ENCODE measurements at places on chromosomes 6 and 20.

DNA sequence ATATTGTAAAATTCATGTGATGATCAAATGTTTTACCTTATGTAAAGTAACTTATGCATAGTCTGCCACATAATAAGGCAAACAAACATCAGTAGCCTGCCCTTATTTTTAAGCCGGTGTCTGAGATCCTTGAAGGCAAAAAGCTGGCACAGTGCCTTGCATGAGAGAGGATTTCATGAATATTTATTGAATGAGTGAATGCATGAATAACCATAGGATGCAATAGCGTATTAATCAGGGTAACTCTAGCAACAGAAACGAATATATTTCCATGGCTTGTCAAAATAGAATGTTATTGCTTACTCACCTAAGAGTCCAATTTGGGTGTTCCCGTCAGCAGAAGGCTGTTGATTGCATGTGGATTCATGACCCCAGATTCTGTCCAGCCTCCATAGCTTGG is 34.9 kb downstream of the BTBD3 start:
- no peak for DNase-seq

DNA sequence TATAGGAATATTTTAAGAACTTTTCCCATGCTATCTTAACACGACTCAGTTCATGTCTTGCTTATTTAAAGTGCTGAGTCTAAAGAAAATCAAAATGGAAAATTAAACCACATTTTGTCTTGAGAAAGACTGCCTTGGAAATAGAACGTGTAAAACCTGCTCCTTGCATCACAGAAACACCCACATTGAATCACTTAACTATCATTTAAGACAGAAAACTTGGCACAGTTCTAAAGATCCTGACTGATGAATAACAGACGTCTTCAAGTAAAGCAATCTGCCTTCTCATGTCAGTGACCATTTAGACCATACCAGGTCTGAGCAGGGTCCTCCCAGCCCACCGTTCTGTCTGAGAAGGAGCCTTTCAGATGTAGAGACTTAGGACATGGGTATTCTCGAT is 7.4 kb downstream of the PERP start:
- no peak for DNase-seq

DNA sequence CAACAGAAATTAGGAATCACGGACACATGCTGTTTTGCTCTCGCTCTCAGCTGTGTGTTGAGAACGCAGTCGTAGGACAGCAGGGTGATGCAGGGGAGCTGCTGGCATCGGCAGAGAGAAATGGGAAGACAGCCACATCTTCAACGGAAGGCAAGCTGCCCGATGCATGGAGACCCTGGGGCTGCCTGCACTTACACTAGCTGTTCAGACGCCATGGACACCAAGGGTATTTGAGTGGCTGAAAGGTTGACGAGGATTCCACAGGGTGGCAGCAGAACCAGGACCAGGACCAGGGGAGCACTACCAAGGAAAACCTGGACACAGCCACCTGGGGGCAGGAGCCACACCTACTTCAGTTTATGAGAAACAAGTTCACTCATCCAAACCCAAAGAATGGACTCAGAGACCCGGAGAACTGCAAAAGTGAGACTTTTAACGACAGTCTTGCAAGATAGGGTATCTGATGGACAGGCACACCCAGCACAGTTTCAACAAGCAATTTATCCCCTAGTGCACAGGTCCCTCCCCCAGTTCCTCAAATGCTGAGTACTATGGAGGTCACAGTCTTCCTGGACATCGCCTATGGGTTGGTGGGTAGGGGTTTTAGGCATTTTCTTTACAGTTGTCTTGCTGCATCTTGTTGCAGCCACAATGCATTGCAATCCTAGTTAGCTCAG is 56.3 kb upstream of the ENTPD6 start:
- DNase-seq: no peak

DNA sequence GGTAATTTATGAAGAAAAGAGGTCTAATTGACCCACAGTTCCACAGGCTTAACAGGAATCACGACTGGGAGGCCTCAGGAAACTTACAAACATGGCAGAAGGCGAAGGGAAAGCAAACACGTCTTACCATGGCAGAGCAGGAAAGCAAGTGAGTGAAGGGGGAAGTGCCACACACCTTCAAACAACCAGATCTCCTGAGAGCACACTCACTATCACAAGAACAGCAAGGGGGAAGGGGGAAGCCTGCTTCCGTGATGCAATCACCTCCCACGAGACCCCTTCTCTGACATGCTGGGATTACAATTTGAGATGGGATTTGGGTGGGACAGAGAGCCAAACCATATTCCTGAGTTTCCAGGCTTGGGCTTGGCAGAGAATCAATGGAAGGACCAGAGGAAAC is 124.1 kb upstream of the RAB32 start:
- DNase-seq: no peak

- DNase-seq: no peak
Measured at GRCh38 chr6:7505189-7505699, 36.2 kb upstream of the DSP start.

GRCh38 chr20:50344232-50345071 is 153.8 kb downstream of the CEBPB start:
- DNase-seq: no peak

DNA sequence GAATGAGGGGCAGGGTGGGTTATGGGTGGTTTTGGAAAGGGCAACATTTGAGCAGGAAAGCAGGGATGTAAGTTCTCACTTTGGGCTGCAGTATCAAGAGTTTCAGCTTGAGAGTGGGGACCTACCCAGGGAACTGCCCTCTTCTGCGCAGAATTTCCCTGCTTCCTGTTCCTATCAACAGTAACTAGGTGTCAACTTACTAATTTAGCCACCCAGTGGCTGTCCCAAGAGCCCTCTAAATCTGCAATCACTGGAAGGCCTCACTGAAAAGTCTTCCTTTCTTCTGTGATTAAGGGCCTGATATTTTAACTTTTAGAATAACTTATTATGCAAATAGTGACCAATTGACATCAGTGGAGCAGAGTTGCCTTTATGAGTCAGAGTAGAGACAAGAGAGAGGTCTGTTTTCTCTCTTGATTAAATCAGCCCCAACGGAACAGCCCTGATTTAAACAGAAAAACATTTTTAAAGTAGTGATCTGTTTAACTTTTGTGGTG is 118.2 kb upstream of the RIPOR2 start:
- DNase-seq: no peak

GRCh38 chr20:59597240-59597639 is 7.1 kb upstream of the PHACTR3 start:
- no peak for DNase-seq

DNA sequence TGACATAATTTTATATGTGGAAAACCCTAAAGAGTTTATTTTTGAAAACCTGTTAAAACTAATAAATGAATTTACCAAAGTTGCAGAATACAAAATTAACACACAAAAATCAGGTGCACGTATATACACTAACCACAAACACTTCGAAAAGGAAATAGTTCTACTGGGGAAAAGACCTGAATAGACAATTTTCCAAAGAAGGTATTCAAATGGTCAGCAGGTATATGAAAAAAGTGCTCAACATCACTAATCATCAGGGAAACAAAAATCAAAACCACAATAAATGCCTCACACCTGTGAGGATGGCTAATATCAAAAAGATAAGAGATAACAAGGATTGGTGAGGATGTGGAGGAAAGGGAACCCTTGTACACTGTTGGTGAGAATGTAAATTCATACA is 110.6 kb downstream of the PXDC1 start:
- DNase-seq: no peak

DNA sequence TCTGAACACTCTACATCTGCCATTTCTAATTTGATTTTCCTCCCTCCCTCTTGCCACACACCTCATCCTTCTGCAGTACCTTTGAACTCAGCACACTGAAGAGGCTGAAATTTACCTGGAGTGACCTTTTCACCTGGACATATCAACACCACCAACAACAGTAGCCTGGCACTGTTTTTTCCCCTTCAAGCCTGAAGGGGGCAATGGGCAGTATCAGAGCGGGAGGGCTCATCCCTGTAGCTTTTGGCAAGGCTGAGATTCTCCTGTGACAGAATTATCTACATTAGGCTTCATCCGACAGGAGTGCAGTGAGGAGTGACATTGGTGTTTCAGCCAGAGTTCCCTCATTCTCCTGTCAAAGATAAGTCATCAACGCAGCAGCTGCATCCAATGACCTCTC is 312.8 kb upstream of the SPTLC3 start:
- DNase-seq: no peak

GRCh38 chr20:16729080-16729479 is 746 bp upstream of the SNRPB2 start:
- DNase-seq: no peak

GRCh38 chr6:3471286-3471685 is 14.4 kb upstream of the SLC22A23 start:
- DNase-seq: no peak

DNA sequence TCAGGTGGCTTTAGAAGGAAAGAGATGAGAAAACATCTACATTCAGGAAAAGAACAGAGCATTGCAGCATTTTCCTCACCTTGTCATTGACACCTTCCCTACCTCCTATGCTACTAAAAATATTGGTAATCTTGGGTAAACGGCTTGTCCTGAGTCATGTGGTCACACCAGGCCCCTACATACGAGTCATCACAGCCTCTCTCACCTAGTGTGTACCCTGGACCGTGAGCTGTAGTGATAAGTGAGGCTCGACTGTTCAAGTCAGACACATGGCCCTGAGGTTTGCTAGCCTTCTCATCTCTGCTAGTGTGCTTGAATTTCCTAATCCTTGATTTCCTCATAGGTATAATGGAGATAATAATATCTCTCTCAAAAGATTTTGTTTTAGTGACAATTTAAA is 29.6 kb upstream of the TMEM244 start:
- no peak for DNase-seq

- DNase-seq: no peak
Measured at GRCh38 chr6:66948106-66948505, 1241.1 kb upstream of the EYS start.

DNA sequence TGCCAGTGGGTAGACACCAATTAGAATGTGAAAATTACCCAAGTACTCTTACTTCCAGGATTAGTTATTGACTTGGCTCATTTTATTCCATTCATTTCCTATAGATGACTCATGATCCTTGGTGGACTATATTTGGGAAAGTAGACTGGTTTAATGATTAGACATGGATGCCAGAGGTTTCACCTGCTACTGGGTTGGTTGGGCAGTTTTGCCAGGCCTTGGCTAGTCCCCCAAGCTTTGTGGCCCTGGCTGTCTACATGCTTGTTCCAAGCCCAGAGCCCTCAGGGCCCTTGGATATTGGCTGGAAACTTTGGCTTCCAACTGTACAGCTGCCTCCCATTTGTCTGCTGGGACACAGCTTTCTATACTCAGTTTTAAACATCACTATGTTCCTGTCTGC is 104.1 kb downstream of the ZFP64 start:
- no peak for DNase-seq

DNA sequence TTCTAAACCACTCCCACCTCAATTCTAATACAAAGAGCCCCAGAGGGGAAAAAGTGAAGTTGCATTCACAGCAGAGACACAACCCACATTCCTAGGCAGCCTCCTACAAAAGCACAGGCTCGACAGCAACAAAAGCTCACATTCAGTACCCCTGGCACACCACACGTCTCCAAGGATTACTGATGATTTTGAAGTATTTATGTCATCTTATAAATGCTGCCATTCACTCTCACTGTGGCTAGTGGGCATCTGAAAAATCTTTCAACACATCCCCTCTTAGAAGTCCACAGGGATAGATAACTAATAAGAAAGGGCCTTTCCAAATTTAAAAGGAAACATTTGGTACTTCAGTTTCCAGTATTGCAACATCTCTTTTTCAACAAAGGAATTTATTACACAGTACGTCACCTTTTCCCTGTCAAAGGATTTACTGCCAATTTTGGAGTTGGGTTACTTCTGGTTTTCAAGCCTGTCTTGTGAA is 146.7 kb downstream of the TASP1 start:
- DNase-seq: no peak

DNA sequence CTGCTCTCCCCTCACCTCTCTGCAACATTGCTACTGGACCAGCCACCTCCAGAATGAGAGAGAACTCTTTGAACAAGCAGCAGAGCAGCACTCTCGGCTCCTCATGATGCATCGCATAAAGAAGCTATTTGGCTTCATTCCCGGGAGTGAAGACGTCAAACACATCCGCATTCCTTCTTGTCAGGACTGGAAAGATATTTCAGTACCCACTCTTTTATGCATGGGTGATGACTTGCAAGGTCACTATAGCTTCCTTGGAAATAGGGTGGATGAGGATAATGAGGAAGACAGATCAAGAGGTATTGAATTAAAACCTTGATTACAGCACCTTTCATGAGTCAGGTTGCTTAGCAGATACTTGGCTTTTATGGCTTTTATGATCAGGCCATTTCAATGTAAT is 4.3 kb downstream of the CALHM4 start:
- DNase-seq: no peak

GRCh38 chr6:108546079-108547049 is 14.4 kb upstream of the FOXO3 start:
- DNase-seq: no peak

DNA sequence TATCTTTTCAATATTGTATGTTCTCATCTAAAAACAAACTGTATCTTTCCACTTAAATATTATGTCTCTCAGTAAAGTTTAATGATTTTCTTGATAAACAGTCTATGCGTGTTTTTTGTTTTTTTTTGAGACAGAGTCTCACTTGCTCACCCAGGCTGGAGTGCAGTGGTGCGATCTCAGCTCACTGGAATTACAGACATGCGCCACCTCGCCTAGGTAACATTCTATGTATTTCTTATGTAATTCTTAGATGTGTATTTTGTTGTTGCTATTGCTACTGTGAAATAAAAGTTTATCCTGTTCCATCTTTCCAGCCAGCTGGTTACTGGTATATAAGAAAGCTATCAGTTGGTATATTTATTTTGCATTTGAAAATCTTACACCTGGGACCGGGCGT is 29.4 kb downstream of the ABHD12 start:
- no peak for DNase-seq

DNA sequence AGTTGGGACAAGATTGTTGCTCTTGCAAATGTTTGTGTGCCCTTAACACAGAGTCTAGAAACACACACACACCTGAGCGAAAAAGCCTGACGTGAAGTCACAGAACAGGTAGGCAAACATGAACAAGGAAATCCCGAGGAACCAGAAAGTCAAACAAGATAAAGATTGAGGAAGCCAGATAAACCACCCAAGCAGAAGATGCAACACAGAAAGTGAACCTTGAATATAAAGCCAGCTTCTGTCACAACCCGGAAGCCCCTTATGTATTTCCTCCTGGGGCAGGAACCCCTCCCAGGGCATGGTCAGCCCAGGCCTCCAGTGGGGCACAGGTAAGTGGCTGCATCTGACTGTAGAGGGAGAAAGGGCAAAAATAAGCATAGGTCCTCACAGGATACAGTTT is 158.2 kb upstream of the SUPT3H start:
- no peak for DNase-seq

DNA sequence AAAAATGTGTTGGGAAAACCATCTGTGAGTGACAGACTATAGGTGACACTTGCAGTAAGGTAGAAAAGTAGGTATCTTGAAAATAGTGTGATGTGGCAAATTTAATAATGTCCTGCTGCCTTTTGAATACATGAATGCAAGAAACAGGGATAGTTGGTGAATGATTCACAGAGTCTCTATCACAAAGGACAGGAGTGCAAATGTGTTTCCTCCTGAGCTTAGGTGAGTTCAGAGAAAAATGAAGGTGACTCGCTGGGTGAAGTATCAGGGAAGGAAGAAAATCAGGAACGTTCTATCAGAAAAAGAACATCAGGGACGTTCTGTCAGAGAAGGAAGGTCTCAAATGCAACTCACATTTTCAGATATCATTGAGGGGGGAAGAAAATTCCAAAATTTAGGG is 557.8 kb upstream of the SLC35B3 start:
- no peak for DNase-seq
